ENCODE measurements at places on chromosomes 3 and 15. TPM values are rescaled to one million over a fixed set of nuclear protein-coding genes. Genes with fewer than 3 reads are reported as not detected.

DNA sequence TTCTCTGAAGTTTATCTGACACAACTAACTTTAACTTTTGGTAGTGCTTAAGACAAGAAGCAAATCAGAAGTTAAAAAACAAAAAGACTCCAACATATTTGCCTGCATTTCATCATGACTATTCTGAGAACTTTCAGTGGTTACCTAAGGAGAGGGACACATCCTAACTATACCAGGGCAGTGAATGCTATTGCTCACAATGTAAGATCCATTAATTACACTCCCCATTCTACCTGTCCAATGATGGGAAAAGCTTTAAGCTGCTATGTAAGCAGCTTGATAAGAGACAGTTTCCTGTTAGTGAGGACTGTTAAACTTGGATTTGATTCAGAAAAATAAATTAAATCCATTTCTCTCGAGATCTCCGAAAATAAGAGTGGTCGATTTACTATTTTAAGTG, 37.5 kb downstream of the SERPINI1 start:
- DNase-seq: no peak

Gene MKRN2
- total RNA-seq: 65.6 TPM

- DNase-seq: no peak
Observed at GRCh38 chr3:182323126-182323700, 470.1 kb upstream of the ATP11B start.

- DNase-seq: no peak
Observed at GRCh38 chr15:85905751-85906450, 111.2 kb upstream of the KLHL25 start.

DNA sequence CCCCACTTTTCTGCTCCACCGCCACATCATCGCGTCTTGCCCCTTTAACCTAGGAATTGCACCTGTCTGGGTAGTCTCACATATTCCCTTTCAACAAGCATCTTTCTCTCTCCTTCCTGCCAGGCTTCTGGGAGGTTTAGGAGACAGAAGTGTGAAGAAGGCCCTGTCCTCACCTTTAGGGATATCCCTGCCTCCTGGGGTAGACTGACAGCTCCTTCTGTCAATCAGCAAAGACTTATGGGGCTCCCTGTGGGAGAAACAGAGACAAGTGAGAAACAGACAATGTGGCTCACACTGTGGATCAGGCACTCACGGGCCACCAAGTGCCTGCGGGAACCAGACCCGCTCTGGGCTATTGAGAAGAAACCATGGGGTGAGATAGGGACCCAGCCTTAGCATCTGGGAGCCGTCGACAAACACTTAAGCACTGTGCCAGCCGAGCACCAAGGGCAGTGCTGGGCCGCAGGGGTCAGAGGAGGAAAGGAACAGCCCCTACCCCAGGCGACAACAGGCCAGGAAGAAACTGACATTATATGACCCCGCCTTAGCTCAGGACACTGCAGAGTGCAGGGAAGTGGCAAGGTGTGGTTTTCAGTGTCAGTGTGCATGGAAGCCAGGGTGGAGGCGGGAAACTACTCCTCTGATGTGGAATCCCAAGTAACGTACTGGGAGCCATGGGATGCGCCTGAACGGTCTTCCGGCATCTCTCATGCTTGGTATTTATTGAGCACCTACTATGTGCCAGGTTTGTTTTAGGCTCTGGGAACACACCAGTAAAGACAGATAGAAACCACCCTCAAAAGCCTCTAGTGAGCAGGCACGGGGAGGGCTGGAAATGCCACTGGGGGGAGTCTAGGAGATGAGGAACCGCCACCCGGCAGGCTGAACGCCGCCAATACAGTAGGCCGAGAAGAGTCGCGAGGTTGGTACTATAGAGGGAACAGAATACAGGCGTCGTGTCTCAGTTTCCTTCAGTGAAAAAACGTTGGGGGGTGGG, 1.8 kb downstream of the EFCC1 start:
- DNase-seq: no peak

Gene WDR93
- total RNA-seq: not detected

DNA sequence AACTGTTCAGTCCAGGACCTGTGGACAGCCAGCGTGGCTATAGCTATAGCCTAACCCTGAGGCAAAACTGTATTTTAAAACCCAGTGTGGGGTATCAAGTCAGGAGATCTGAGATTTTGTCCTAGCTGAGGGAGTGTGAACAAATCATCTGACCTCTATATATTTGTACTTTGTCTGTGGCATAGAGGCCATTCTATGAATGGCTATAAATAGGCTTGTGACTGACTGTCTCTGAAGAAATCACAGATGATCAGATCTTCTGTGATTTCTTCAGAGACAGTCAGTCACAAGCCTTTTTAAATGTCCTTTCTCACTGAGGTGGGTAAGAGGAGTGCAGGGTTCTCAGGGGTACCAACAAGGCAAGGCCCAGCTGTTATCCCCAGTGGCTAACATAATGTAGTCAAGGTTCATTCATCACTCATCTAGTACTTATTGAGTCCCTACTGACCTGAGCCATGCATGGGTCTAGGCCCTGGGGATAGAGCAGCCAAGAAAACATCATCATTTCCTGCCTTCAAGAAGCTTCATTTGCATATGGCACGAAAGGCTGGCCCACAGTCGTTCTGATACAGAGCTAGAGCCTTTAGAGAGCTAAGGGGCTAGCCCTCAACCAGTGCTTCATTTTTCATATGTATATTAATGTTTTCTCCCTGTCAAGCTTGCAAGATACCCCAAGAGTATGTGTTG, 53.3 kb downstream of the TIPARP start:
- DNase-seq: no peak

GRCh38 chr3:149968216-149968615, 2.5 kb downstream of the PFN2 start:
- peak; percentile 48 for DNase-seq

GRCh38 chr3:100954990-100955389, 38.2 kb downstream of the ABI3BP start:
- peak; percentile 97 for DNase-seq

Gene GPR160
- 0.28 TPM for total RNA-seq

- DNase-seq: peak; percentile 23
Observed at GRCh38 chr3:125349556-125350165, 25.5 kb downstream of the ZNF148 start.

Gene KLF15
- total RNA-seq: 0.18 TPM

DNA sequence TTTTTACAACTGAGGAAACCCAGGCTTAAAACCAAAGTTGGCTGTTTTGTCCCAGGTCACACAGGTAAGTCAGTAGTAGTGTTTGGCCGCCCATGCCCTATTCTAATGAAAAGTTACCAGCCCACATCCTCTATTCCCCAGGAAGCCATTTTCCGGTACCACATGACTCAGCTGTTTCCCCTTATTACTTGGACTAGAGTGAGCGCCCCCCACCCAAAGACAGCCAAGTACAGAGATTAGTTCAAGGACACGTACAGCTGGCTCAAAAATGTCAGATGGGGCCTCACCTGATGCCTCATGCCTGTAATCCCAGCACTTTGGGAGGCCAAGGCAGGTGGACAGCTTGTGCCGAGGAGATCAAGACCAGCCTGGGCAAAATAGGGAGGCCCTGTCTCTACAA, 8.5 kb upstream of the KLHL6 start:
- no peak for DNase-seq

GRCh38 chr3:108035751-108036150, 55.1 kb downstream of the CD47 start:
- no peak for DNase-seq
